ENCODE measurements at places on chromosomes 2 and 18. TPM values are rescaled to one million over a fixed set of nuclear protein-coding genes. Genes with fewer than 3 reads are reported as not detected.

The ANKRD44 gene
- 2.0 TPM for total RNA-seq

The STK25 gene
- total RNA-seq, result 170 TPM

The REG3A gene
- not detected for total RNA-seq

The CGREF1 gene
- total RNA-seq, result 4.6 TPM

The ACAA2 gene
- total RNA-seq, result 42.4 TPM

The GFPT1 gene
- total RNA-seq, result 33.1 TPM

The FBXO41 gene
- total RNA-seq, result 2.5 TPM

The SRD5A2 gene
- not detected for total RNA-seq

The STPG4 gene
- not detected for total RNA-seq

The CETN1 gene
- total RNA-seq, result not detected

The DPP10 gene
- total RNA-seq, result 2.6 TPM

The LYPD1 gene
- 0.64 TPM for total RNA-seq

The LOXL3 gene
- total RNA-seq, result 18.6 TPM

The TAF1B gene
- 10.8 TPM for total RNA-seq

The RAPGEF4 gene
- 0.13 TPM for total RNA-seq

The RIT2 gene
- not detected for total RNA-seq

The CPO gene
- total RNA-seq, result not detected

Data from epithelial cell of alveolus of lung (primary cell).